ENCODE measurements at places on chromosomes 2 and 18. TPM values are rescaled to one million over a fixed set of nuclear protein-coding genes. Genes with fewer than 3 reads are reported as not detected.

DNA sequence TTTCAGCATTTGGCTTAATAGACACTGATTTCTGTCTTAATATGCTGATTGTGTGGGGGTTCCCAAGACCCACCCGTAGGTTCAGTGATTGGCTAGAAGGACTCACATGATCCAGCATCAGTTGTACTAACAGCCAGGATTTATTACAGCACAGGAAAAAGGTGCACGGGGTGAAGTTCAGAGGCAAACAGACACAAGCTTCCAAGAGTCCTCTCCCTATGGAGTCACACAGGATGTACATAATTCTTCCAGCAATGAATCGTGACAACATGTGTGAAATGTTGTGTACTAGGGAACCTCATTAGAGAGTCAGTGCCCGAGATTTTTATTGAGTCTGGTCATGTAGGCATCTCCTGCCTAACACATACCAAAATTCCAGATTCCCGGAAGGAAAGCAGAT is 52.8 kb downstream of the GALNT1 start:
- no peak overlapping the region for H3K27ac ChIP-seq
- H3K27me3 ChIP-seq, result no peaks in the 10 kb centered on the region
- DNase-seq, result no peak
- H3K4me1 ChIP-seq, result no peaks in the 10 kb centered on the region

DNA sequence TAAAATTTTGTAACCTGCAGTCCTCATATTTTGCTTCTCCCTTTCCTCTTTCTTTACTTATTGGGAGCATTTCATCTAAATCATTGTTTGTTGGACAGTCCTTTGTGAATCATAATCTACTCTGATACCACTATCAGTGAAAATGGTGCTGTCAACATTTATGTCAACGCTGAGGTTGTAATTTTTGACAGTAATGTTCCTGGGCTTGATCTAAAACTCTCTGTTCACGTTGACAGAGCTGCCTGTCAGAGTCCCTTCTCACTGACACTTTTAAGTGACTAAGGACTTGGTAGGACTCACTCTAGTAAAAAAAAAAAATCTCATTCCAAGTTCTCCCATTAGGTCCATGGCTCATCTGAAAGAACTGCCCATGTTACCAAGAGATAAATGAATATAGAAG is 1640.8 kb upstream of the PIK3C3 start:
- H3K4me1 ChIP-seq, result no peaks in the 10 kb centered on the region
- H3K4me3 ChIP-seq, result no peak overlapping the region
- no peak for DNase-seq
- no peaks in the 10 kb centered on the region for H3K36me3 ChIP-seq
- H3K27ac ChIP-seq, result no peak overlapping the region

HOXD13 gene
- not detected for total RNA-seq

TPO gene
- not detected for total RNA-seq

KCNG2 gene
- not detected for total RNA-seq

MYO5B gene
- total RNA-seq, result 0.02 TPM

VIL1 gene
- total RNA-seq, result not detected

Data from activated CD4-positive, alpha-beta memory T cell treated with anti-CD3 and anti-CD28 coated beads for 36 hours (primary cell).